ENCODE measurements at places on chromosomes 6 and 20. TPM values are rescaled to one million over a fixed set of nuclear protein-coding genes. Genes with fewer than 3 reads are reported as not detected.

DNA sequence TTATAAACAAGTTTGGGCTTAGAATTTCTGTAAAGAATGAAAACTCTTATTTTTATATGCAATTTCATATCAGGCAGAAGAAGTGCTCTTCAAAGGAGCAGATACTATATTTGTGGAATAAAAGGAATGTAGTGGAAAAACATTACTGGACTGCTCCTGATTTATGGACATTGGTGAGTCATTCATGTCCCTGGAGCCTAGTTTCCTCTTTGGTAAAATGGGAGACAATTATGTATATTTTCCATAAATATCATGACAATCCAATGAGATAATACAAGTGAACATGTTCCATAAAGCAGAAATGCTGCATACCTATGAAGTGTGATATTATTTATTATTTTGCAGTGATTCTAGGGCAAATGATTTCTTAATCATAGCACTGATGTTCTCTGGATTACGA, 445.8 kb upstream of the CITED2 start:
- H3K27me3 ChIP-seq: no peaks in the 10 kb centered on the region
- no peaks in the 10 kb centered on the region for H3K36me3 ChIP-seq

- DNase-seq: no peak
- no peaks in the 10 kb centered on the region for H3K36me3 ChIP-seq
- no peaks in the 10 kb centered on the region for H3K4me1 ChIP-seq
- no peaks in the 10 kb centered on the region for H3K27me3 ChIP-seq
Observed at GRCh38 chr6:149895048-149895590, 2.8 kb downstream of the RAET1E start.

- H3K4me3 ChIP-seq: no peak overlapping the region
- no peak overlapping the region for H3K27ac ChIP-seq
- no peaks in the 10 kb centered on the region for H3K4me1 ChIP-seq
- peaks cover 22% of the 10 kb centered on the region for H3K27me3 ChIP-seq
Observed at GRCh38 chr20:21513181-21513663, 642 bp downstream of the NKX2-2 start.

DNA sequence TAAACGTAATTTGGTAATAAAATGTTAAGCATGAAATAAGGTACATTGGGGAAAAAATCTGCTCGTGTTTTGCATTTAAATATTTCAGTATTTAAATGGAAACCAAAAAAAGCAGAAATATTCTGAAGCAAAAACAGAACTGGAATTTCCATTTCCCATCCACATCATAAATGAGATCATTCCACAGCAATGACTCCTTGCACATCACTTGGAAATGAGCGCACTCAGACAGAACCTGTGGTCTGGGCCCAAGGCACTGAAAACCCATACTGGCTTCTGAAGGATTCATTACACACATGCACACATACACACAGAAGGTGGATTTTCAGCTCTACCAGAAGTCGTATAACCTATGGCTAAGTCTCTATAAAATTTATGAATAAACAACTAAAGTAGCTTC, 174.8 kb downstream of the IBTK start:
- H3K27ac ChIP-seq: no peak overlapping the region
- no peak for DNase-seq
- H3K4me3 ChIP-seq: no peak overlapping the region

- peaks cover 16% of the 10 kb centered on the region for H3K36me3 ChIP-seq
- no peaks in the 10 kb centered on the region for H3K27me3 ChIP-seq
- no peak for DNase-seq
- H3K27ac ChIP-seq: no peak overlapping the region
- H3K4me3 ChIP-seq: no peak overlapping the region
Observed at GRCh38 chr20:17616480-17617211, 46.8 kb downstream of the DSTN start.

DNA sequence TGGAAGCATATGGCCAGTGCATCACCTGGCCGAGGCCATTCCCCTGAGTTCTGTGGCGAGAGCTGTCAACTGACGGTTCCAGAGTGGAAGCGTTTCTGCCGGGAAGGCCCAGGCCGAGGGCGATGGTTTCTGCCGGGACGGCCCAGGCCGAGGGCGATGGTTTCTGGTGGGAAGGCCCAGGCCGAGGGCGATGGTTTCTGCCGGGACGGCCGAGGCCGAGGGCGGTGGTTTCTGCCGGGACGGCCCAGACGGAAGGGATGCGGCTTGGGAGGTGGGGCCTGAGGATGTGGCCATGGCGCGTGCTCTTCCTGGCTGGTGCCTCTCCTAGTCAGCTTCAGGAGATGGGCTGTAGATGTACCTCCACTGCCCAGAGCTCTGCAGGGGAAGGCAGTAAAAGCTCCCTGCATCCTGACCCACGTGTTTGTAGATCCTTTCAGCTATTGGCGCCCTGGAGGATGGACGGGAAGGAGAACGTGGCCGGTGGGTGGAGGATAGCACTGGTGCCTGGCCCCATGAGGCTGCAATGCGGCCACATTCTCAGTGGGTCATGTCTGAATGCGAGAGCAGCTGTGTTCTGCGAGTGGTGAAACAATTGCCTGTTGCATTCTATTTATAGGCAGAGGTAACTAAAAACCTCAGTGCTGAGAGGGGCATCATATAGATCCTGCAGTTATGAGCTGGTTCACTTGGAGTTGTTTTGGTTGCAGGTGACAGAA, 12.8 kb downstream of the TPD52L2 start:
- H3K4me1 ChIP-seq: no peaks in the 10 kb centered on the region
- H3K36me3 ChIP-seq: peaks cover 10% of the 10 kb centered on the region
- no peak overlapping the region for H3K4me3 ChIP-seq
- H3K27me3 ChIP-seq: no peaks in the 10 kb centered on the region

The FAM184A gene
- polyA plus RNA-seq: not detected

- DNase-seq: no peak
- H3K4me1 ChIP-seq: no peaks in the 10 kb centered on the region
- H3K27me3 ChIP-seq: no peaks in the 10 kb centered on the region
- H3K4me3 ChIP-seq: no peak overlapping the region
Observed at GRCh38 chr6:17336425-17336824, 55.3 kb downstream of the RBM24 start.

Measured in GM12878 (cell line).